Heart right ventricle (tissue), 16 donors: ENCODE measurements at places on chromosomes 1 and 21. TPM values are rescaled to one million over a fixed set of nuclear protein-coding genes. Genes with fewer than 3 reads are reported as not detected.
A peak's percentile ranks its signal among the peaks of the same experiment; 100 is the strongest.

FCRL4 gene
- not detected for polyA plus RNA-seq

PTPRU gene
- 15.7 TPM for polyA plus RNA-seq

FABP3 gene
- polyA plus RNA-seq = 5,936 TPM

KRTAP21-2 gene
- polyA plus RNA-seq = not detected

ADAM30 gene
- not detected for polyA plus RNA-seq

FCGR1A gene
- polyA plus RNA-seq = 5.5 TPM

TAS1R3 gene
- polyA plus RNA-seq = 0.39 TPM

RPE65 gene
- polyA plus RNA-seq = 0.01 TPM

TP73 gene
- polyA plus RNA-seq = 0.03 TPM

GNG12 gene
- 23.3 TPM for polyA plus RNA-seq

- no peak for DNase-seq
Observed at GRCh38 chr1:203088441-203088840, 2.6 kb upstream of the MYOG start.

GRCh38 chr1:34982820-34983376 is 2.2 kb downstream of the TMEM35B start:
- no peak for DNase-seq

- DNase-seq = peak; percentile 46
Observed at GRCh38 chr1:28091043-28091781, 2.8 kb upstream of the EYA3 start.

DNA sequence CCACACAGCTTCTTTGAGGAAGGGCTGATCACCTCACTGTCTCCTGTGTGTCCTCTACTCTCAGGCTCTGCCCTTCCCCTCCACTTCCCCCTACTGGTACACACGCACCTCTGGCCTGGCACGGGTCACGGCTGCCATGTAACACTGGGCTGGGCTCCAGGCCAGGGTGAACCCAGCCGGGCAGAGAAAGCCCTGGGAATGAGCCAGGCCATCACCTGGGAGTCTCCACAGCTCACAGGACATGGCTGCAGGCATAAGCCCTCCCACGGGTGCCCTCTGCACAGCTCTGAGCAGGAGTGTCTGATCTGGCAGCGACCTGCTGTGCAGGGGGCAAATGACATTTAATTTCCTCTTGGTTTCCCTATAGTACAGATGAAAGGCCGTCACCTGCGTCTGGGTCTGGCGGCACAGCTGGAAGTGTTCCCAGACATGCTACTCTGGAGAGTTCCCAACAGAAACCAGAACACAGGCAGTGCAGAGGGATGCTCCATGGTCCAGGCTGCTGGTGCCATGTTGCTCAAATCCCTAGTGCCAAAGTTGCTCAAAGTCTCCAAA is 61.2 kb downstream of the ERI3 start:
- peak; percentile 72 for DNase-seq

DNA sequence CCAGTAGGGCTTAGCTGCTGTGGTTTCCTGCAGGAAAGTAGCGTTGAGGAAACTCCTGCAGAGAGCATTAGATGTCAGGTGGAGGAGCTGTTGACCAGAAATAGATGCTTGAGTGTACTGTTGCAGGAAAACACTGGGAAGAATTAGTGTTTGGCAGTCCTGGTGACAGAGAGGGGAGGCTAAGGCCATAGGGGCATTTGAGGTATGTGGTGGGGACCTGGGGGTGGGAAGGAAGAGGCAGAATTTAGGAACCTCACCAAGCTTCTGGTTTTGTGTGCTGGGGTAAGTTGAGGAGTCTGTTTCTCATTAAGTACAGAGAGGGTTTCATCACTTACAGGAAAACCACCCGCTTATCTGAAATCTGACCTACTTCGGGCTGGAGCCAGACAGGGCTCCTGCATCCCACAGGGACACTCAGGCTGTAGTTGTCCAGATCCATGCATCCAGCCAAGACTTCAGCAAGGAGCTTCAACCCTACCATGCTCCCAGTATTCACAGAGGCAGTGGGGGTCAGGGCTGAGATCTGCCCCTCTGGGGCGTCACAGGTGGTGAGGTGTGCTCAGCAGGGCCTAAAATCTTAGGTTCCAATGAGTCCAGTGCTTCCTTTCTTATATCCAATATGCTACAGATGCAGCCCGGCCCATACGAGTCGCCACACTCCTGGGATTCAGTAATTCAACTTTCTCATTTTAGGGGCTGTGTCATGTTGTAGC is 15.1 kb downstream of the SH2D2A start:
- DNase-seq = no peak

DNA sequence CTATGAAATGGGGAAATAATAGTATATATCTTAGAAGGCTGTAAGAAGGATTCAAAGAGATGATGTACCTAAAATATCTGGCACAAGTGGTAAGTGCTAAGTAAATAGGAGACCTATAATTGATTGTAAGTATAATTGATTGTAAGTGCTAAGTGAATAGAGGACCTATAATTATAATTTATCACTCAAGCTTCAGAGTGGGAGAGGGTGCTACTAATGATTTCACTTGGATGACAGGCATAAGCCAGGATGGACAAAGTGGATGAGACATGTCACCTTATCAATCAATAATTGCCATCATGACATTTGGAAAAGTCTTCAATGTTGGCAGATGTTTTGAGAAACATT is 11.2 kb downstream of the RCAN1 start:
- DNase-seq = no peak

- DNase-seq = no peak
Observed at GRCh38 chr1:235843461-235843961, 23.2 kb downstream of the LYST start.

DNA sequence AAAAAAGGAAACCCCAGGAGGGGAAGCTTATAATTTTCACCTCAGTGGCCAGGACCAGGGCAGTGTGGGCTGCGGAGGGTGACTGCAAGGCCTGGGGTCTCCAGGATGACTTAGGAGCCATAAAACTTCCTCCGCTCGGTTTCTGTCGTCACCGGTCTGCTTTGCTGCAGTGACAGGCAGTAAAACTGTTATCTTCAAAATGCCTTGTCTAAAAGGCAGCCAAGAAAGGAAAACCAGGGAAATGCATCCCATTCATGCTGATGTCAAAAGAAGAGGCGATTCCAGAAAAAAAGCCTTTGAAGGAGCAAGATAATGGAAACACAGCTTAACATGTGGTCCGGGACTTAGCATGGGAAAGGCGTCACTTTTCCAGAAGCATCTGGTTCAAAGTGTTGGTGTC is 42.0 kb downstream of the COL6A1 start:
- DNase-seq = no peak

GRCh38 chr1:195971589-195971988 is 636.7 kb downstream of the KCNT2 start:
- DNase-seq = no peak

GRCh38 chr1:43274804-43275180 is 5.0 kb downstream of the TMEM125 start:
- DNase-seq = no peak

DNA sequence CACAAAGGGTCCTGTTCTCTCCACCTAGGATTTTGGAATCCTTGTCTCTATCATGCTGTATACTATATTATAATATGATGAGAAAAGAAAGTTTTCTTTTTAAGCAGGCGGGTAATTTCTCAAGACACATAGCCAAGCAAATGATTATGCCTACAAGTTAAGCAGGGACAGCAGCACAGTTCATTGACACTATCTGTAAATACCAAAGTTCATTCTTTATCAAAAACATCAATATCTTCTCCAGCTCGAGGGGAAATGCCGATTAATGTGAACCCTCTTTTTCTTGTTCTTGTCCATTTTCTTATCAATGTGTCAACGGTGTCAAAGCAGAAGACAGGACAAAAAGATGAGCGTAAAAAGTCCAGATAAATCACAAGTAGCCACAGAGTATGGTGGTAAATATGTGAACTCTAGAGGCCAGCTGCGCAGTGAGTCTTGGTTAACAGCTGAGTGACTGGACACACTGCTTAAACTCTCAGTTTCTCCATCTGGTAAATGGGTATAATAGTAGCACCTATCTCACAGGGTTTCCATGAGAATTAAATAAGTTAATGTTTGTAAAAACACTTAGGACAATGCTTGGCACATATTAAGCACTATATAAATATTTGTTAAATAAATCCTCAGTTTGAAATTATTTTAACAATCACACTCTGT is 30.9 kb downstream of the LPAR3 start:
- no peak for DNase-seq

- no peak for DNase-seq
Observed at GRCh38 chr1:36913484-36914060, 120.7 kb downstream of the GRIK3 start.

DNA sequence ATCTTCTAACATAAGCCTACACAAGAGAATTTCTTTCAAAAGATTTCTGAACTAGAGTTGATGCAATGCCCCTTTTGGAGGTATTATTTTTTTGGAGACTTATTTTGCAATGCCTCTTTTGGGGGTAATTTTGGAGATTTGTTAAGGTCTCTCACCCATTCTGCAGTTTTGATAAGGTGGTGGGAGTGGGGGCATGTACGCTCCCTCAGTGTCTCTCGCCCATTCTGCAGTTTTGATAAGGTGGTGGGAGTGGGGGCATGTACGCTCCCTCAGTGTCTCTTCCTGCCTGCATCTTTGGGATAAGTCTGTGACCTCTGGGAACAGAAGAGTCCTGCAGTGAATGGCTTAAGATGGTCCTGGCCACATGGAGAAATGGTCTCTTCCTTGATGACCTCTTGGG is 312.2 kb downstream of the ZP4 start:
- DNase-seq = no peak

GRCh38 chr21:34912022-34912945 is 136.8 kb downstream of the RUNX1 start:
- no peak for DNase-seq

DNA sequence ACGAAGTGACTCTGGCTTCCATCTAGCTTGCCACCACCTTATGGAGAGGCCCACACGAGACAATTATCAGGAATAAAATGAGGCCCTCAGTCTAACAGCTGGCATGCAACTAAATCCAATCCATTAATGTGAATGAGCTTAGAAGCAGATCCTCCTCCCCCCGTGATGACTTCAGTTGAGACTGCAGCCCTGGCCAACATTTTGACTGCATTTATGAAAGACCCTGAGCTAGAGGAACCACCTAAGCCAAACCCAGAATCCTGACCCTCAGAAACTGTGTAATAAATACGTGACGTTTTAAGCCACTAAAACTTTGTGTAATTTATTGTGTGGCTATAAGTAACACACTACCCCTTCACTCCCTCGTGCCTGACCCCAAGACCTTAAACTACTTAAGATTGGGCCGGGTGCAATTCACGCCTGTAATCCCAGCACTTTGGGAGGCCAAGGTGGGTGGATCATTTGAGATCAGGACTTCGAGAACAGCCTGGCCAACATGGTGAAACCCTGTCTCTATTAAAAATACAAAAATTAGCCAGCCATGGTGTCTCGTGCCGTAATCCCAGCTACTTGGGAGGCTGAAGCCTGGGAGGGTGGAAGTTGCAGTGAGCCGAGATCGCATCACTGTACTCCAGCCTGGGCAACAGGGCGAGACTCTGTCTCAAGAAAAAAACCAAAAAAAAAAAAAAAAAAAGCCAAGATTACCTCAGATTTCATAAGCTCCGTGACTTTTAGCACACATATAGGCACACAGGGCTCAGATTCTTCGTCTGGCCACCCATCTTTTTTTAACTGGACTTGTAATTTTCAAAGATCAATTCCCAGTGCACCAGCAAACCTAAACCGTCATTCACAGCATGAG is 72.5 kb downstream of the ENAH start:
- no peak for DNase-seq

DNA sequence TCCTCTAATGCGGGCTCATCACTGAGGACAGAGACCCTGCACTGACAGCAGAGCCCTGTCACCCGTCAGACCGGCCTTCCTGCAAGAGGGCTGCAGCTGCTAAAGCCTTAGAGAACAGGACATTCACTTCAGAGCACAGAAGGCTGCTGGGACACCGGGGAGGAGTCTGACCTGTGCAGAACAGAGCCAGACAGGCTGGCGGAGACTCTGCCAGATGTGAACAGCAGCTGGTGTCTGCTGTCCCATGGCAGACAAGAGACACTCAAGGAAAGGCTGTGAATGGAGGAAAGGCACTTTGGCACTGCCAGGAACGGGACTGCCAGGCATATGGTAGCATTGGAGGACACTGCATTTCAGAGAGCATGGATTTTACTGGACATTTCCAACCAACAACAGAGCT is 21.4 kb downstream of the MRAP start:
- DNase-seq = no peak

DNA sequence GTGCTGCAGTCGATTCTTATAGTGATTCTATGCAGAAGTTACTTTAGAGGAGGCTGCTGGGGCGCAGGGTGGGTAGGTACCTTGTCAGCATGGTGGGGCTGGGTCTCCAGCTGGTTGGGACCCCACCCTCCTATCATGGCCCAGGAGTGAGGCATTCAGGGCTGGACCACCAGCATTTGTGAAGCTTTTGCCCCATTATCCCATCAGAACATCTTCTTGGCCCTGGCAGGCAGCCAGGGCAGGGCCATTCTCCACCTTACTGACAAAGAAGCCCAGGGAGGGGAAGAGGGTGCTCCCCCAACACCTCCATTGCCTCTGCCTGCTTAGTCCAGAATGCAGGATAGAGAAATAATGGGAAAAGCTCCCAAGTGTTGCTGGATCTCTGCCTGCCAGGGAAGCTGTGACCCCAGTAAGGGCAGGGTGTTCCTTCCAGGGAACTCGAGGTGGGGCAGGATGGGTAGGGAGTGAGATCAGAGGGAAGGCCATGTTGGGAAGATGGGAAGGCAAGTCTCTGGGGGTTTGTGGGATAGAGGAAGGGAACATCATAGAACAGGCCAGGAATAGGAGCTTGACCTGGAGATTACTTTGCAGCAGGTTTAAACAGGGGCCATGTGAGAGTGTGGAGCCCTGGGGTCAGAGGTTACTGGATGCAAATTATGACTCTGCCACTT is 16.2 kb upstream of the SLC2A1 start:
- no peak for DNase-seq

DNA sequence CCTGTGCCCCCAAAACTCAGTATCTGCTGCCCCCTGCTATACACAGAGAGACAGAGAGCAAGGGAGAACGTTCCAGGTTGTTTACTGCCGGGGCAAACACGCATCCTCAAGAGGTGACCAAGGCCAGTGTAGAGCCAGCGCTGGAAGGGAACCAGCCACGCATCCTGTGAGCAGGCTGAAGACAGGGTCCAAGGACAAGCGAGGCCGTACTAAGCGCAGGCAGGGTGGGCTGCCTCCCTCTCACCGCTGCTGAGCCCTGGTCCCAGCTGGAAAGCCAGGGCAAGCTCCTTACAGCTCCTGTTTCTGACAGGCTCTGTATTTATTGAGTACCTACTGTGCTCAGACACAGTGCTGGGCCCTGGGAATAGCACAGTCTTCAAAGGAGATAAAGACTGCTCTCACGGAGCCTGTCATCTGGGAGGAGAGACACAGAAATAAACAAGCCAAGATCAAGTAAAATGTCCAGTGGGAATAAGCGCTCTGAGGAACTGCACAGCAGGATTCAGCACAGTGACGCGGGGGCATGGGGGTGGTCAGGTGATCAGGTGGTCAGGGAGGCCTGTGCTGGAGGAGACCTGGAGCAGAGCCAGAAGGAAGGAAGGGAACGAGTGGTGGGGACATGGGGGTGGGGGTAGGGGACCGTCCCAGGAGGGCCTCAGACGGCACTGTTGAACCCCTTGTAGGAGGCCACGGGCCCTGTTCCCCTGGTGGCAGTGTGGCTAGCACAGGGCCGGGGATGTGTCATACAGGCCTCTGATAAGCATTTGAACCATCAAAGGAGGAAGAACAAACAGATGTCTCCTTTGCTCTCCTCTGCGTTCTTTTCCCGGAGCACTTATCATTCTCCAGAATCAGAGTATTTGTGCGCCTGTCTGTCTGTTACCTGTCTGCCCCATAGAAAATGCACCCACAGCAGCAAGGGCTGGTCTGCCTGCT is 37.8 kb upstream of the EFHD2 start:
- peak; percentile 51 for DNase-seq
